Large intestine (tissue), 12 donors: ENCODE measurements at places on chromosomes 4 and X.

DNA sequence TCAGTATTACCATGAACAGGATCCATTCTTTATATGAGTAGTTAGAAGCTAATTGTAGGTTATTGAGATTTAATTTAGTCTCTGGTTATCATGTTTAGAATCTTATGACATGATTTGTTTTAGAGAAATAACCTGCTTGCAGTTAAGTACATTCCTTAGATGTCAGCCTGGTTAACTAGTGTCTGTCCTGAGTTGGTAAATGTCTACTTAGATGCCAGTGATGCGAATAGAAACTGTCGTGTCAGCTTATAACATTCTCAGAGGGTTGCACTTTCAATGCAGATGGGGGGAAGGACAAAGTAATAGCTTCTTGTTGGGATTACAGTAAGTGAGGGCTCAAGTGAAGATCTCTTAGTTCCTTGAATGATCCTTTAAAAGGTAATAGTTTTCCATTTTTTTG lies 227.8 kb upstream of the SPRY1 start:
- no peak overlapping the region for H3K27ac ChIP-seq
- H3K27me3 ChIP-seq = no peaks in the 10 kb centered on the region
- DNase-seq = no peak
- H3K4me3 ChIP-seq = no peak overlapping the region

DNA sequence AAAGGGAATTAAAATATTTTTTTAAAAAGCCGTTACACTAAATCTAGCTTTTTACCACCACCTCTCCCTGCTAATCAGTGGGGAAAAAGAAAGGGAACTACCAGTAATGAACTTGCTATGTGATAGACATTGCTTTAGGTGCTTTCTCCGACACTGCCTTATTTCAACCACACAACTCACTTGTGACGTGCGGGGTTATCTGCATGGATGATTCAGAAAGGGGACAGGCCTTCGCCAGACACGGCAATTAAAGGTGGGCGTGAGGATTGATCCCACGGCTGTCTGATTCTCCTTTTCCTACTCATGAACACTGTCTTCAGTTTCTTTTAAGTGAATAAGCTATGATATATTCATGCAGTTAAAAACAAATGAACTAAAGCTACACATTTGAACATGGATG lies 882 bp upstream of the CXCR3 start:
- H3K27ac ChIP-seq = no peak overlapping the region
- H3K27me3 ChIP-seq = no peaks in the 10 kb centered on the region
- H3K4me3 ChIP-seq = no peak overlapping the region

GRCh38 chrX:2628751-2629315 lies 62.3 kb upstream of the CD99 start:
- no peak overlapping the region for H3K4me3 ChIP-seq
- no peaks in the 10 kb centered on the region for H3K27me3 ChIP-seq
- no peak overlapping the region for H3K27ac ChIP-seq
- H3K4me1 ChIP-seq = no peaks in the 10 kb centered on the region
- H3K36me3 ChIP-seq = peaks cover 55% of the 10 kb centered on the region
- no peak for DNase-seq

DNA sequence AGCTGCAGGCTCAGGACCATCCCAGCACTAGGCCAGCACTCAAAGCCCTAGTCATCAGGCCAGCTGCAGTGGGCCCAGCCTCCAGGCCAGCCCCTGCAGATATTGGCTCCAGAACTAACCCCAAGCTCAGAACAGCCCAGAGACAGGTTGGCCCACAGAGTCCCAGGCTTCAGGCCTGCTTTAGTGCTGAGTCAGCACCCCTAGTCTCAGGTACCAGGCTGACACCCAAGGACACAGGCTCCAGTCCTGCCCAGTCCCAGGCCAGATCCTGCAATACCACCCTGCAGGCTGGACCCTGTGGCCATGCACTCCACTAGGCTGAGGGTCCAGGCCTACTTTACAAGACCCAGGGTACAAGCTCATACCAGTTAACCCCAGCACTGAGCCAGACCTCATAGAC lies 234.4 kb upstream of the GPRIN3 start:
- no peak overlapping the region for H3K4me3 ChIP-seq
- no peaks in the 10 kb centered on the region for H3K4me1 ChIP-seq
- H3K27ac ChIP-seq = no peak overlapping the region
- DNase-seq = no peak
- H3K36me3 ChIP-seq = no peaks in the 10 kb centered on the region

GRCh38 chr4:81116566-81116965 lies 86.1 kb downstream of the BMP3 start:
- H3K36me3 ChIP-seq = no peaks in the 10 kb centered on the region
- H3K27me3 ChIP-seq = no peaks in the 10 kb centered on the region
- no peaks in the 10 kb centered on the region for H3K4me1 ChIP-seq
- H3K27ac ChIP-seq = no peak overlapping the region

GRCh38 chrX:108732630-108733321 lies 3.6 kb downstream of the IRS4 start:
- H3K27me3 ChIP-seq = peaks cover 57% of the 10 kb centered on the region
- H3K4me3 ChIP-seq = no peak overlapping the region
- peaks cover 2% of the 10 kb centered on the region for H3K4me1 ChIP-seq
- no peaks in the 10 kb centered on the region for H3K36me3 ChIP-seq
- DNase-seq = no peak
